ENCODE measurements at places on chromosomes 13 and 19. TPM values are rescaled to one million over a fixed set of nuclear protein-coding genes. Genes with fewer than 3 reads are reported as not detected.
A peak's percentile ranks its signal among the peaks of the same experiment; 100 is the strongest.

DNA sequence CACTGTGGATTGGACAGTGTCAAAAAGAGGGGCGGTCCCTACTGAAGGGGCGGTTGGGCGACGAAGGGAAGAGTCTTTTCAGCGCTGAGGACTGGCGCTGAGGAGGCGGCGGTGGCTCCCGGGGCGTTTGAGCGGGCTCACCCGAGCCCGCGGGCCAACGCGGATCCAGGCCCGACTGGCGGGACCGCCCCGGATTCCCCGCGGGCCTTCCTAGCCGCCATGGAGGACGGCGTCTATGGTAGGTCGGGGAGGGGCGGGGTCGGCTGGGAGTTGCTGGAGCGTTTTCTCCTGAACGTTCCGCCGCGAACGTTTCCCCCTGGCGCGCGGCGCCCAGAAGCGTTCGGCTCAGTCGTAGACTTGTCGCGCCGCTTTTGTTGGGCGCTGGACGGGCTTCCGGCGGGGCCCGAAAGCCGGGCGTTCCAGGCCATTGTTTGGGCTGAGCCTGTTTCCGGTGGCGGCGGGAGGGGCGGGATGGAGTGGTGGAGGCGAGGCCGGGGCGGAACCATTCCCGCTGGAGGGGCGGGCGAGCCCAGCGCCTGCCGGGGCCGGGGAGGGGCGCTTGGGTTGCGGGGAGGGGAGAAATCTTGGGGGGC is at the start of gene CYTH2:
CYTH2 (plus strand) TSS at position 81 of the 593 bp plus-strand sequence; CDS start at position 220, 139 bp downstream.
- DNase-seq = peak; percentile 70

The CEACAM7 gene
- not detected for total RNA-seq

DNA sequence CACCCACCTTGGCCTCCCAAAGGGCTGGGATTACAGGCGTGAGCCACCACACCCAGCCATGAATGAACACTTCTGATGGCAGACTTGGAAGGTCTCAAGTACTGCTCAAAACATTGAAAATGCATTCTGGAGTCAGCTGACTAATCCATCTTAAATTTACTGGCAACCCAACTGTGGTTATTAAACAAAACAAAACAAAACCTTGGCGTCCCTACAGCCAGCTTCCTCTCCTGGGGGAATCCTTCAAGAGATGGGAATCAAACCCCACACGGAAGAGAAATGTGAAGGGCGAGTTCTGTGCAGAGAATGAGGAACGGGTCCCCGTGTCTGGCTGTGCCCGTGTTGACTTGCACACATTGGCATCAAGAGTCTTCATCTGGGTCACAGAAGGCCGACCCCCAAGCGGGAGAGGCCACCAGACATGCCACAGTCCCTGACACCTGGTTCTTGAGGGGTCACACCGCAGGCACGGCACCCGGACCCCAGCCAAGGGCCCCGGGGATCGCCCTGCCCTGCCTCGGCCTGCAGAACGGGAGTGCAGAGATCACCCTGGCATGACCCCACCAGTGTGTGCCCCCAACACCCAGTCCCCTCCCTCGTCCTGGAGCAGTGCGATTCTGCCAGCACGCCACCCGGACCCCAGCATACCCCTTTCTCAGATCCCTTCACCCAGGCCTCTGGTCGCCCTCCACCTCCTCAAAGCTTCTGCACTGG is 3.2 kb downstream of the MAP2K2 start:
- no peak for DNase-seq

DNA sequence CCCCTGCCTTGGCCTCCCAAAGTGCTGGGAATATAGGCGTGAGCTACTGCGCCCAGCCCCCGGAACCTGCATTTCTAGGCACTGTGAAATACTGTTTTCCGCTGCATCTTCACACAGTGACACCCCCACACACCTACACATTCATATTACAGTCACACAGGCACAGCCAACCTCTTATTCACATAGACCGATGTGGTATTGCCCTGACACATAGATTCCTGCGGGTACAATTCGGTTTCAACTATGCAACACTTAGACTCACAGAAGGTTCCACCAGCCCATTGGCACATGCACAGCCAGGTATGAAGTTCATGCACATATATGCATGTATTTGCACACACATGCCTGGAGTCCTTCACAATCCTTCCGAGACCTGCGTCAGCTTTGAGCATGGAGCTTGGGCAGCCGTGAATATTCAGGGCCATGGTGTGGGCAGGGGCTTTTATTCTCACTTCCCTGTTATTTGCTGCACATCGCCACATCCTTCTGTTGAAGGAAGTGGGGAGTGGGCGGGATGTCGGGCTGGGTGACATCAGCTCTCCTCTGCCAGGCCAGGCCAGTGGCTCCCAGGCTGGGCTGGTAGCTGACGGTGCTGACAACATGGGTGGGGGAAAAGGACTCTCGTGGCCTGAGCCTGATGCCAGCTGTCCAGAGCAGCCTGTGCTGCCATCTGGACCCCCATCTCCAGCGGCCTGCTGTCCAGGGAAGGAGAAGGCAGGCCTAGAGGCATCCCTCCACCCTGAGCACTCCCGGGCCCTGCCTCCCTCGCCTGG is 5.4 kb upstream of the CDC37 start:
- DNase-seq = no peak

The GPR12 gene
- 0.13 TPM for total RNA-seq

The FGF22 gene
- total RNA-seq = 0.24 TPM

The ZNF628 gene
- 3.1 TPM for total RNA-seq

The SIGLEC8 gene
- total RNA-seq = not detected

The C19orf81 gene
- total RNA-seq = 4.3 TPM

- no peak for DNase-seq
Observed at GRCh38 chr13:110454956-110455355, 106.6 kb downstream of the RAB20 start.

The ZNF525 gene
- total RNA-seq = 9.5 TPM

GRCh38 chr19:18659281-18660050 is 22.6 kb downstream of the KLHL26 start:
- no peak for DNase-seq

The CEP89 gene
- total RNA-seq = 7.3 TPM

DNA sequence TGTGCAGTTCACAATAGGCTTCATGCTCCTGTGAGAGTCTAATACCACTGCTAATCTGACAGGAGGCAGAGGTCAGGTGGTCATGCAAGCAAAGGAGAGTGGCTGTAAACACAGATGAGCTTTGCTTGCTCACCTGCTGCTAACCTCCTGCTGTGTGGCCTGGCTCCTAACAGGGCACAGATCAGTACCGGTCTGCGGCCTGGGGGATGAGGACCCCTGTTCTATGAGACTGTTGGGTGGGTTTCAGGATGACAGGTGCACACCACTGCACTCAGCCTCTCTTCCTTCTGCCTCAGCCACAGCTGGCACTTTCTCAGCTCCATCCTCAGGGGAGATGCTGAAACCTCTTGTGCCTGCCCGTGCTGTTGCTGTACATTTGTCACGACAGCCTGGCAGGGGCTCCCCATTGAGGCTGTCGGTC is 9.7 kb downstream of the CLEC4G start:
- no peak for DNase-seq

DNA sequence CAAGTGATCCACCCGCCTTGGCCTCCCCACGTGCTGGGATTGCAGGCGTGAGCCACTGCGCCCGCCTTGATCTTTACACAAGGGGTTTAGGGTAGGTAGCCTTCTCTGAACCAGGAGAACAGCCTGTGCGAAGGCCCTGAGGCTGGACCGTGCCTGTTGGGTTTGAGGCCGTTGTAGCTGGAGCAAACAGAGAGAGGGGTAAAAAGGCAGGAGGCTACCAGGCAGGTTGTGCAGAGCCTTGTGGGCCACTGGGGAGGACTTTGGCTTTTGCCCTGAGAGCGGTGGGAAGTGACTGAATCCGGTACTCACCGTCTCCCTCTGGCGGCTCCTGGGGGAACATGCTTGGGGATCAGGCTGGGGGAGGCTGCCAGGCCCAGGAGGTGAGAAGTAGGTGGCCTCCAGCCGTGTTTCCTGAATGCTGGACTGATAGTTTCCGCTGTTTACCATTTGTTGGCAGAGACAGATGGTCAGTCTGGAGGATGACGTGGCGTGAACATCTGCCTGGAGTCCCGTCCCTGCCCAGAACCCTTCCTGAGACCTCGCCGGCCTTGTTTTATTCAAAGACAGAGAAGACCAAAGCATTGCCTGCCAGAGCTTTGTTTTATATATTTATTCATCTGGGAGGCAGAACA is 24.6 kb downstream of the SPC24 start:
- DNase-seq = peak; percentile 78

GRCh38 chr13:100302391-100302790 is 213.5 kb downstream of the PCCA start:
- DNase-seq = no peak

DNA sequence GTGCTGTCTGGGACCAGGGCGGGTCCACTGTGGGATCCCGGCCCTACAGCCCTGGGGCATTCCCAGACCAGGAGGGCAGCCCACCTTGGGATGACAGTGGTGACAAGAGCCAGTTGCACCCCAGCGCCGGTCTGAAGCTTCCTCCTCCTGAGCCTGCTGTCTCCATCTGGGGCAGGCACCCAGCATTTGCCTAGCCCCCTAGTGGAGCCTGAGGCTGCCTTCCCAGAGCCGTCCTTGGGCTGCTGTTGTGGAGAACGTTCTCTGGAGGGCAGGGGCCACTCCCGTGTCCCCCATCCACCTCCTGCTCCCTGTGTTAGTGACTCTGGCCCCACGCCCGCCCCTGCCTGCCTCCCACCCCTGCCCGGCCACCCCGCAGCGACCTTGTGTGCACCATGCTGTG is 148.5 kb downstream of the KDM4B start:
- no peak for DNase-seq

DNA sequence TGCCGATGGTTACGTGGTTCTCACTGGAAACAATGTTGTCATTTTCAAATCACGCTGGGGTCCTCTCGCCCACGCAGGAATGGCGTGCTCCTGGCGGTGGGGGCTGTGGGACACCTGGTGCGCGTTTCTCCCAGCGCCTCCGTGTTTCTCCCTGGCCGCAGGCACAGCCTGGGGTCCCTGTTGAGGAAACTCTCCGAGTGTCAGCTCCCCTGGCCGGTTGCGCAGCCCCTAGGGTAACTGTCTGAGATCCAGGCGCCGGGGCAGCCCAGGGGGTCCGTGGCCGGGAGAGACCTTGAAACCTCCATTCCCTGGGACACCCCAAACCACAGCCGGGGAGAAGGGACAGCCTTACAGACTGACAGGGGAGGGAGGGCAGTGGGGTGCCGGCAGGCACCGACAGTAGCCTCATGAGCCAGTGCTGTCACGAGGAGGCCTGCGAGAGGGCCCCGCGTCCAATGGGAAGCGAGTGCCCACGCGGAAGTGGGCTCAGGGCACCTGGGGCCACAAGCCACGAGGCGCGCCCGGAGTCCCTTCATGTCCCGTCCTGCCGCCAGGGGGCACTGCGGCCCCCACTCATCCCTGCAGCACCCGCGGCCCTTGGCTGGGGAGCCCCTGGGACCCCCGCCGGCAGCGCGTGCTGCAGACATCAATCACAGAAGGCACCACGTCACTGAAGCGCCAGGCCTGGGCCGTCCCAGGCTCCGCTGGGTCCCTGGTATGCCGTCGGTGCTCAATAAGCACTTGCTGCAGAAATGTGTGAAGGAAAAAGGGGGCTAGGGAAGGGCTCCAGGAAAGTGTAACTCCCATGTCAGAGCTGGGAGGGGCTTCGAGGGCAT is 9.5 kb downstream of the ADAMTSL5 start:
- DNase-seq = peak; percentile 45

The SYNGR4 gene
- not detected for total RNA-seq

- no peak for DNase-seq
Observed at GRCh38 chr13:75369981-75370380, 112.0 kb downstream of the TBC1D4 start.

The FUT3 gene
- total RNA-seq = 3.0 TPM

DNA sequence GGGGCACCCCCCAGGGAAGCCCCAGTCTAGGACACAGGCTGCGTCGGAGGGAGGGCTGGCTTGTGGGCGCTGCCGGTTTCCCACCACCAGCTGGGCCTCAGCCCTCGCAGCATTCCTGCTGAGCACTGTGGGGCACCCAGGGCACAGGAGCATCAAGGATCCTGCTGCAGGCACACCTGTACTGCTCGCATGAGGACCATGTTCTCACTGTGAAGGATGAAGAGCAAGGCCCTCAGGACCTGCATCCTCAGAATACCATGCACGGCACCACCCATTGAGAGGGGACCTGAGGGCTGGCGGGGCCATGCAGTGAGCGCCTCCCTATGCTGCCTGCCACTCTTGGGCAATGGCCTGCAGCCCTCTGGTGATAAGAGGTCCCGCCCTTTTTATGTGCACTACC is 31.4 kb downstream of the TUBA3C start:
- DNase-seq = no peak

DNA sequence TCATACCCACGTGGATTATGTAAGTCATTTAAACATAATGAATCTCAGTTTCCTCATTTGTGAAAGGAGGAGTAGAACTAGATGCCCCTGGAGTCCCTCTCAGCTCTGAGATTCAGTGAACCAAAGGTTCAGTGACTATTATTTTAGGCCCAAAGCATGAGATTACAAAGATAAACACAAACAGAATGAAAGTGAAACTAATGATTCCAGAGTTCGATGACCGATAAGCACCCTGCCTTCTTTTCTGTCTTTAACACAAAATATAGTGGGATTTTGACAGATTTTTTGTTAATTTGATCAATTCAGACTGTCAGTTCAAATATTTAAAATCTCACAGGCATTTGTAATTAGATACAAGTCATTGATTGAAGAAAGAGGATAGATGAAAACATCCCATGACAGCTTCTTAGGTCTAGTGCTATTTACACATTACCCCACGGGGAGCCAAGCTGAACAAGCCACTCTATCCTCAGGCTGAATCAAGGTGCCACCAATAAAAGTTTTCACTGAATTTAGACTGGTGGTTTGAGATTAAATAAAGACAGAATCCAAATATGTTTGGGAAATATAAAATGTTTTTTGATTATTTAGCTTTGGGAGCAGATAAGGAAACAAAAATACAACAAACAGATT is 64.6 kb upstream of the RAP2A start:
- DNase-seq = peak; percentile 44

GRCh38 chr13:111901267-111901915 is 165.6 kb upstream of the SOX1 start:
- DNase-seq = no peak

- no peak for DNase-seq
Observed at GRCh38 chr19:31678421-31678820, 329.2 kb upstream of the TSHZ3 start.

The CRTC1 gene
- 0.95 TPM for total RNA-seq

GRCh38 chr13:49616676-49617065 is 11.6 kb upstream of the ARL11 start:
- DNase-seq = no peak

The SYDE1 gene
- total RNA-seq = 11.4 TPM

The ADAT3 gene
- total RNA-seq = 2.6 TPM

GRCh38 chr13:48653472-48653939 is at the start of gene CYSLTR2:
TSS of gene CYSLTR2 (plus strand) at chr13:48653929. CDS start at chr13:48706818, 52,889 bp downstream.
- peak; percentile 32 for DNase-seq

DNA sequence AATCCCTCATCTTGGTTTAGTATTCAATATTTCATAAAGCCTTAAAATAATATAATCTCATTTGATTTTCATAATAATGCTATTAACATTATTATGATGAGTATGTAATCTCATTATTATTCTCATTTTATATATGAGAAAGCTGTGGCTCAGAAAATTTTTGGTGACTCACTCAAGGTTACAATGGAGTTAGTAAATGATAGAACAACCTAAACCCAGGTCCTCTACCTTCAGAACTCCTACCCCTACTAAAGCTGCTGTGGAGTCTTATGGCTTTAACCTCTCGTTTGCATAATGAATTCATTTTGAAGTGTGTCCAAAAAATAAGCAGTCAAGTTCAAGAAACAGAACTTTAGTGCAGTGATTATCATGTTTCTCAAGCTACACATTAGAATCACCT is 226.3 kb downstream of the TBC1D4 start:
- DNase-seq = no peak

The KCTD4 gene
- total RNA-seq = 0.08 TPM

GRCh38 chr13:49777746-49778614 is 14.5 kb downstream of the KPNA3 start:
- DNase-seq = no peak

GRCh38 chr13:108407495-108407894 is 138.0 kb downstream of the TNFSF13B start:
- no peak for DNase-seq

GRCh38 chr13:94886191-94886590 is 173.8 kb upstream of the SOX21 start:
- no peak for DNase-seq
